Head of caudate nucleus (tissue), 42 donors: ENCODE measurements at places on chromosomes 2 and 18.

- DNase-seq: no peak
Observed at GRCh38 chr2:181190711-181191110, 210.3 kb downstream of the UBE2E3 start.

DNA sequence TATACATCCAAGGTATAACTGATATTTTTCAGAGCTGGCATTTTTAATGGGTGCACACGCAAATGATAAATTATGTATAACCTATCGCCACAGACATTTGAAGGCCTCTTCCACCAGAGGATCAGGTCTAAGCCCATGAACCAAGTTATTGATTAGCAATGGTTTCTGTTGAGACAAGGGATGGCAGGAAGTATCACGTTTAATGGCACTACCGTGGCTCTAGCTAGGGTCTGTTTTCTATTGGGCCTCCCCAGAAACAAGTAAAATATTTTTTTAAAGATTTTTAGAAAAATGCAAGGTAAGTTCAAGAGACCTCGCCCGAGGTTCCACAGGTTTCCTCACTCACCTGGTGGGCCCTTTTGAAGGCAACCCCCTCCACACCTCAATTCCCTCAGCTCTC is 667 bp downstream of the GFPT1 start:
- DNase-seq: no peak

- peak; percentile 10 for DNase-seq
Observed at GRCh38 chr18:38557006-38557405, 991.4 kb upstream of the CELF4 start.

DNA sequence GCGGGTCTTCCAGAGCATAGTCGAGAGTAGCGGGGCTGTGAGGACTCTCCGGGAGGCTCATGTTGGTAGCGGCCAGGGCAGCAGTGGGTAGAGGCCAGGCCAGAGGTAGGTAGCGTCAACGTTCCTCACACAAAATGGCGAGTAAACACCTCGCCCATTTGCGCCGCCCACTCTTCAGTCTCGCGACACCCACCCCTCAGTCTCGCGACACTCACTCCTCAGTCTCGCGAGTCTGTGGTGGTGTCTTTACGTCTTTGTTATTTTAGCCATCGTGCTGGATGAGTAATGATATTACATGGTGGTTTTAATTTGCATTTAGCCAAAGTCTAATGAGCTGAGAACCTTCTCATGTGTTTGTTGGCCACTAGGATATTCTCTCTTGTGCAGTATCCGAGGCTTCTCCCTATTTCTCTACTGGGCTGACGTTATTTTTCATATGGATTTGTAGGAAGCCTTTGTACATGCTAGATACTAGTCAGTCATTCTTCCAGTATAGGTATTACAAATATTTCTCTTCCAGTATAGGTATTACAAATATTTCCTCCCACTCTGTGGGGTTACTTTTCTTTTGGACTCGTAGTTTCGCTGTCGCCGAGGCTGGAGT is at the start of gene TSPYL6:
Gene TSPYL6 (minus strand): TSS at position 139 of the 604 bp plus-strand sequence. CDS start 78 bp downstream, at position 61.
- no peak for DNase-seq

DNA sequence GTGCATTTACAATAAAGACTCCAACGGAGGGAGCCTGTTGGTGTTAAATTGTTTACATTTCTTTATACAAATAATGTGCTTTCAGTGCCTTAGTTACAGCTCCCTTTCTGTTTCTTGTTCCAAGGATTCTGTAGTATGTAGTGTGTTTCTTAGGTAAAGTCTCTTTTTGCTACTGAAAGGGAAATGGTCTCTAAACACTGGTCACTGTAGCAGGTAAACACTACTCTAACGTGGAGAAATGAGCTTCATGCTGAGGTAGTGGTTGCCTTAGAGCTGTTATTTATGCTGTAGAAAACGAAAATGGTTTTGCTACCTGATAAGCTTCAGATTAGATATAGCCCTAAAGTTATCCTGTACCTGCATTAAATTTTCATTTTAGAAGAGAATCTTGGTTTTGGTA is 163.6 kb downstream of the CAPN13 start:
- DNase-seq: no peak

DNA sequence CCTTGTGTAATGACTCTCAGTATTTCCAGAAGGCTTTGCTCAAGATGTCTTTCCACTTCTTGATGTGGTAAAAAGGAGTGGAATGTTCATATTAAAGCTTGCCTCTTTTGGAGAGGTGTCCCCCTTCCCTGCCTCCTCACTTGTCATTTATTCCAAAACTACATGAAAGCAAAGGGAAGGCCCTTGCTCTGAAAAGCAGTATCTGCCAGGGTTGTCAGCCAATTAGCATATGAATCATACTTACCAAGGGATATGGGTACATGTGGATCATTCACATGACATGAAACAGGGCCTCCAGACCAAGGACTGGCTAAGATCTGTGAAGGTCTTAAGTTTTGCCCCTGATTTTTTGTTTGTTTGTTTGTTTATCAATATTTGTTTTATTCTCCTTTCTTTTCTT is 31.3 kb downstream of the ANXA4 start:
- DNase-seq: peak; percentile 73

DNA sequence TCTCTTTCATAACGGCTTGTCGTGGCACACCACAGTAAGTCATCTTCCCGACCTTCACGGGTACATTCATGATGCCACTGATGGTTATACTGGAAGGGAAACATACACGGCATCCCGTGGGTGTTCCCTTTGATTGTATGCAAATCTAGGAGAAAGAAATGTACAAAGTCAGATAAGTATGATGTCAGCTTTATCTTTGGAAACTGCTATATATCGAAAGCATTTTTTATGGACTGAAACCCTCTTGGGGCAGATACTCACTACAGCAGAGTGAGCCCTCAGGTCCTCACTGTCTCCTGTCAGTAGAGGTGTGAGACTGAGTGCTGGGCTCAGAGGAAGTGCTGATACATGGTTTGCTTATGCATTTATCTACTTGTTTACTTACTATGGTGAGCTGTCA is 20.4 kb downstream of the PLA2R1 start:
- no peak for DNase-seq

DNA sequence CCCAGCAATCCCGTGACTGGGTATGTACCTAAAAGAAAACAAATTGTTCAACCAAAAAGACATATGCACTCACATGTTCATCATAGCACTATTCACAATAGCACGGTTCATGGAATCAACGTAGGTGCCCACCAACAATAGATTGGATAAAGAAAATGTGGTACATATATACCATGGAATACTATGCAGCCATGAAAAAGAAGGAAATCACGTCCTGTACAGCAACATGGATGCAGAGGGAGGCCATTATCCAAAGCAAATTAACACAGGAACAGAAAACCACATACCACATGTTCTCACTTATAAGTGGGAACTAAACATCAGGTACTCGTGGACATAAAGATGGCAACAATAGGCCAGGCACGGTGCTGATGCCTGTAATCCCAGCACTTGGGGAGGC is 207.9 kb upstream of the TNP1 start:
- no peak for DNase-seq
